ENCODE measurements at places on chromosomes 5 and 9.

DNA sequence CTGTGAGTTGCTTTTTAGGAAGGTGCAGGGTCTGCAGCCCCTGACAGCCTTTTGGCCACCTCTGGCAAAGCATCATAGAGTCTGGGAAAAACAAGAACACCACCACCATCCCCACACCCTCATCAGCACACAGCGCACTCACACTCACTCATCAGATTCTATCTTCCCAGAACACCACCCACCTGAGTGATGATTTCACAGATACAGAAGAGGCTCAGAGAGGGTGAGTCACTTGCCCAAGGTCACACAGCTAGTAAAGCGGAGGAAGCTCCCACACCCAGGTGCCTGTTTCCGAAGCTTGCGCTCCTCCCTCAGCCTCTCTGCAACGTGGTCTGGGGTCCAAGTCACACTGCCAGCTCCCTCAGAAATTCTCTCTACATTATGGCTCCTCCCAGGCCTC is 41.8 kb upstream of the HRH2 start:
- no peak for DNase-seq

DNA sequence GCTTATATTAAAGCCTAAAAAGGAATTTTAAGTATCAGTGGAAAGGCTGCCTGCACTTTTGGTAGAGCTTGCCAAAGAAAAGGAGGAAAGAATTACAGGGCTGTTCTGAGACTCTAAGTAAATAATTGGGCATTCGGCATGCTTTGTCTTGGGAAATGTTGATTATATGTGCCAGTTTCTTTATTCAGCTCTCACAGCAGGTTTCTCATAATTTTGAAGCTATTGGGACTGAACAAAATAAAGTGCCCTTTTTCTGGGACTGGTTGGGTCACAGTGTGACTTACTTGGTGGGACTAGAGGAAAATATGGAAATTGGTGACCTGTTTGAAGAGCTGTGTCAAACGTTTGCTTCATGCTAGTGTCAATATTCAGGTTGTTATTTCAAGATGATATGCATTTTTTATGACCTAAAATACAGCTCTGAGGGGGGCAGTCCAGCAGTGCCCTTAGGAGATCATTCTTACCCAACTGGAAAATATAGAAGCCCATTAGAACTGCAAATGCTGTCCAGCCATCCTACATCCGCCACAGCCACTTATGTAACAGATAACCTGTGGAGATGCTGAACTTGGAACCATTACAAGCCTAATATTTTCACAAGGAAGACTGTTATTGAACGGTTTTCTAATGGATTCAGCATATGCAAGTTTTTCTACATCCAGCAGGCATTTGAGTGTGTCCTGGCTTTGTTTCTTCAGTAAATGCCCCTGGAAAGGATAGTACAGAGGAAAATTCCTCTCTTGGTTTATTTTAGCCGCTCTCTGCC is 122.4 kb downstream of the SNCAIP start:
- no peak for DNase-seq

DNA sequence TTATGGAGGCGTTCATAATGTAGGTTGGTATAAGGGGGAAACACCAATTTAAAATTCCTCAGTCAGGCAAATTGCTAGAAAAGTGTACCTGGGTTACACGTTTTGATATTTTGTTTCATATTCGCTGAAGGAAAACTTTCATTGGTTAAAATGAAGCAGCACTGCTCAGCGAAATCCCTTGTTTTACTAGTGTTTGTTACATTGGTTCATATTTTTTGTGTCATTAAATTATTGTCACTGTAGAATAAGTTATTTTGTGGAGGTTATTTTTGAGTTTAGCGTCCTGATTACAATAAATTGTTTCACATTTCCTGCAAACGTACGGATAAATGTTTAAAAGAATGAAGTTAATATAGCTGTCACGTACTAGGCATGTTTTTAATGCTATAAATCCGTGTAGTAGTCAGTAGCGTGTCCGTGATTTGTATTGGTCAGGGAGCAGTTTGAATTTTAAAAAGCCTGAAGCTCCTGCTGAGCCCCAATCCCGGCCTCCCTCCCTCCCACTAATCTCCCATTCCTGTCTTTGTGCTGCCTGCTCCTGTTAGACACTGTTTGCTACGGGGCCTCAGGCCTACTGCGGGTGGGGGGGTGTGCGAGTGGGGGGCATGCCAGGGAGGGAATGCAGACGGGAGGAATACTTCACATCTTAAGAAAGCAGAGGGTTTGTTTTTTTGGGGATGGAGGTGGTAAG is 2.0 kb downstream of the NIPBL start:
- peak; percentile 61 for DNase-seq

- DNase-seq = peak; percentile 61
Measured at GRCh38 chr9:18405240-18405639, 68.7 kb upstream of the ADAMTSL1 start.

GRCh38 chr5:126801992-126802294 is 25.0 kb downstream of the LMNB1 start:
- DNase-seq = peak; percentile 67

- DNase-seq = no peak
Measured at GRCh38 chr5:179872055-179872827, 13.6 kb upstream of the MRNIP start.

GRCh38 chr9:7394002-7394774 is 405.4 kb downstream of the DMAC1 start:
- no peak for DNase-seq

DNA sequence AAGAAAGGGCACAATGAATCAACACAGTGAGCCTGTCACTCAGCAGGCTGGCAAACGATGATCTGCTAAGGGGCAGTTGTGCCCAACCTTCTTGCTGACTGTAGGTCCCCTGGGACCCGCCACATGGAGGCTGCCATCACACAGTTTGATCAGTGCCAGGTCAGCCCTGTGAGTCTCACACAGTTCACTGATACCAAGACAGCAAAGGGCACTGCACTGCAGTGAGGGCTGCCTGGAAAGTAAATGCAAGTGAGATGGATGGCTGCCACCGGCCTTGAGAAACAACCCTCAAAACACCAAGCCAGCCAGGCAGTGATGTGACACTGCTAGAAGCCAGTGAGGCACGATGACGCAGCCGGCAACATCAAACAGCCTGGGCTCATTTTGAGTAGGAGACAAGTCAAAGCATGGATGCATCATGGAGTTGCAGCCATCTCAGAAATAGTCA is 30.3 kb downstream of the FOXD1 start:
- no peak for DNase-seq

- no peak for DNase-seq
Measured at GRCh38 chr9:72947984-72948465, 4.8 kb downstream of the ALDH1A1 start.

DNA sequence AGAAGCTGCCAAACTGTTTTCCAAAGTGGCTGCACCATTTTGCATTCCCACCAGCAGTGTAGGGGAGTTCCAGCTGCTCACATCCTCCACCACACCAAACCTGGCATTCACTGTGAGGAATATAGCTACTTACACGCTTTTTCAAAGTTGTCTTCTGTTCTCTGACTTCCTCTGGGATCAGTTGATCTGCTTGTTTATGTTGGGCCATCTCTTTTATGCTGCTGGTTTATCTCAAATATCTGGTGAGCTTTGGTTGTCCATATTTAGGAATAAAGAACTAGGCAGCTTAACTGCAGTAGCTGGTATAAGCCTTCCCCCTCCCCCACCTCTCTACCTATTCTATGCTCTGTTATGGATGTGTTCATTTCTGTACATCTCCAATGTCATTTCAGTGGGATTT is 8.5 kb upstream of the ZNF79 start:
- DNase-seq = no peak

DNA sequence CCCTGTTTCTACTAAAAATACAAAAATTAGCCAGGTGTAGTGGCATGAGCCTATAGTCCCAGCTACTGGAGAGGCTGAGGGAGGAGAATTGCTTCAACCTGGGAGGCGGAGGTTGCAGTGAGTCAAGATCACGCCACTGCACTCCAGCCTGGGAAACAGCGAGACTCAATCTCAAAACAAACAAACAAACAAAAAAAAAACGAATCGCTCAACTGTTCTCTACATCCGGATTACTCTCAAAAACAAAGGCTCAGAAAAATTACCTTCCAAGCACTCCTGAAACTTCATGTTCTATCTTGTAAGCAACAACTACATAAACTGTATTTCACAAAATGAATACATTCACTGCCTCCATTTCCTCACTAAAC is 14.0 kb downstream of the UBAP2 start:
- peak; percentile 18 for DNase-seq

GRCh38 chr5:148739023-148739422 is 84.7 kb upstream of the HTR4 start:
- DNase-seq = no peak

DNA sequence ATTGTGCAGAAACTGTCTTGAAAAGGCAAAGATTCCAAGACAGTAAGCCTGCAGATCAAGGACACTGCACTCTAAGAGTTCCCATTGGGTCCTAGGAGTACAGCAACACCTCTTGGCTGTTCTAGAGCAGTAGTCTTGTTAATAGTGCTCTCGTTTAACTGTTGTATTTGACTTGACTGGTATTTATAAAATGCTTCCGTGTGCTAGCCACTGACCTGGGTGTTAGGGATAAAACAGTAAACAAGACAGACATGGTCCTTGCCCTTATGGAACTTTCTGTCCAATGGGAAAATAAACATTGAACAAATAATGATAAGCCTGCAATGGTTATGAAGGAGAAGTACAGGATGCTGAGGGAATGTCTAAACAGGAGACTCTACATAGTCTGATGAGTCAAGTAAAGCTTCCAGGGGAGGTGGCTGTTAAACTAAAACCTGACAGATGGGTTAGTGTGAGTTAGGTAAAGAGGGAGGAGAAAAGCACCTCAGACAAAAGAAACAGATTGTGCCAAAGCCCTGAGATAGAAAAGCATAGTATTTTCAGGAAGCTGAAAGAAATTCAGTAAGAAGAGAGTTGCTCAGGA is 33.3 kb downstream of the TDRD7 start:
- DNase-seq = no peak

- no peak for DNase-seq
Measured at GRCh38 chr9:119003882-119004617, 365.2 kb downstream of the BRINP1 start.

DNA sequence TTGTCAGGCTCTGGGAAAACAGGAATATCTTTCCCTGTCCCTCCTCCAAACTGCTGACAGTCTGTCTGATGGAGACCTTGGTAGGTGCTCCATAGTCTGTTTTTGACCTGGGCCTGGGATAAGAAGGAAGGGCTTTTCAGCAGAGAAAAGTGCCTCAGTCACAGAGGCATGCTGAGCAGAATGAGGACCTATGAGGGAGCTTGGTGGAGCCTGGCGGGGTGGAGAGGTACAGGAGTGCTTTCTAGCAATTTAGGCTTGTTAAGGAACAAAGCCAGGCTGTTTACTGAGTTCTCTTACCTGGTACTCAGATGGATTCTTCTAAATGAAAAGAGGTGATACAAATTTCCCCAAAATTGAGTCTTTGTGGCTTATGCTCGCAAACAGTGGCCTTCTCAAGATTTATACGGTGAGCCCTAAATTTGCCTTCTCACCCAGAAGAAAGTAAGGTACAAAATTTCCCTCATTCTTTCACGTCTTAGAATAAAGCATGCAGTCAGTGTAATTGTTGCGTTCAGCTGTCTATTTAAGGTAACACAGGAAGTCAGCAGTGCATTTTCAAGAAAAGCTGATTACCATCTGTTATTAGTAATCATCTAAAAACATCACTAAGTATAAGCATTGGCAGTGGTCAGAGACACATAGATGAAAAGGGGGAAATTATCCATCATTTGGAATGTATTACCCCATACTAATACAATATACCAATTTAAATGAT is 28.6 kb upstream of the IL13 start:
- no peak for DNase-seq

GRCh38 chr9:126498331-126498730 is 115.4 kb upstream of the LMX1B start:
- DNase-seq = no peak

GRCh38 chr5:53161876-53162275 is 52.3 kb upstream of the MOCS2 start:
- peak; percentile 1 for DNase-seq

DNA sequence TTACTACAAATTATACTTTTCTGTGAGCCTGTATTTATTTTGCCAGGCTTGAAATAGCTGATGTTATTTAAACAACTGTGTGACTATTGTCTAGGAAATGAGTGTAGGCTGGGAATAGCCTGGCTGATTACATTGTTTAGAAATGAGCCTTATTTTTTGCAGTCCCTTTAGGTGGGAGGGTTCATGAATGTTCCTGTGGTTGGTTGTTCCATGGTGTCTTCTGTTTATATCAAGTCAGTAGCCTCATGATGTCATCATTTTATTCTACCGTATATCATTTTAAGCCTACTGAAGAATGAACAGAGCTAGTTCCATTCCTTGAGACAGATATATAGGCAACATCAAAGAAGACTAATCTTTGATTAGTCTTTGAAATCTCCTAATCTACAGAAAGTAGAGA is 53.1 kb downstream of the MAP1B start:
- DNase-seq = no peak

DNA sequence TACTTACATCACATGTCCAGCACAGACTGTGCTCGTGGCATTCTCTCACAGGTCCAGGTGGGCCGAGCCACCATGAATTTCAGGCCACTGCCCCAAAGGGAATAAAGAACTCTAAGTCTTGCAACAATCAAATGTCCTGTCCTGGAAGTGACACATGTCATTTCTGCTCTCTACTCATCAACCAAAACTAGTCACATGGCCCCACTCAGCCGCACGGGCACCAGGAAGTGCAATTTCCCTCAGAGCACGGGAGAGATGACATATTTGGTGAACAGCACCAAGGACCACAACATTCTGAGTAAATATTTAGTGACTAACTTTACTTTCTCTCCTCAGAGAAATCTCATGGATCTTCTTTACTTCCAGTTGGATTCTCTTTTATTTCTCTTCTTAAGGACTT is 131.1 kb upstream of the TUT7 start:
- DNase-seq = no peak

DNA sequence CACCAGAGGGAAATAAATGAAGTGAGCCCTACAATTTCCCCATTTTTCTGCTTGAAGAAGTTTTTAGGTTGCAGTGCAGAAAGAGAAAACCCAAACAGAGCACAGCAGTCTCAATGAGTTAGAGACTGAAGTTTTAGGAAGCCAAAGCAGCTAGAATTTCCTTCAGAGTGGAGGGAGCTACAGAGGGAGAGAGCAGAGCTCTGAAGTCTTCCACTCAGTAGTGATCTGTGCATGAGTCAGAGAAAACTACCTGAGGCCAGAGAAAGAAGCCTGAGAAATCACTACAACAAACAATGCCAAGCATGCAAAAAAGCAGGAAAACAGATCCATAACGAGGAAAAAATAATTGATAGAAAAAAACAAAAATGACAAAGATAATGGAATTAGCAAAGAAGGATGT is 17.9 kb upstream of the NDUFB6 start:
- DNase-seq = peak; percentile 68

DNA sequence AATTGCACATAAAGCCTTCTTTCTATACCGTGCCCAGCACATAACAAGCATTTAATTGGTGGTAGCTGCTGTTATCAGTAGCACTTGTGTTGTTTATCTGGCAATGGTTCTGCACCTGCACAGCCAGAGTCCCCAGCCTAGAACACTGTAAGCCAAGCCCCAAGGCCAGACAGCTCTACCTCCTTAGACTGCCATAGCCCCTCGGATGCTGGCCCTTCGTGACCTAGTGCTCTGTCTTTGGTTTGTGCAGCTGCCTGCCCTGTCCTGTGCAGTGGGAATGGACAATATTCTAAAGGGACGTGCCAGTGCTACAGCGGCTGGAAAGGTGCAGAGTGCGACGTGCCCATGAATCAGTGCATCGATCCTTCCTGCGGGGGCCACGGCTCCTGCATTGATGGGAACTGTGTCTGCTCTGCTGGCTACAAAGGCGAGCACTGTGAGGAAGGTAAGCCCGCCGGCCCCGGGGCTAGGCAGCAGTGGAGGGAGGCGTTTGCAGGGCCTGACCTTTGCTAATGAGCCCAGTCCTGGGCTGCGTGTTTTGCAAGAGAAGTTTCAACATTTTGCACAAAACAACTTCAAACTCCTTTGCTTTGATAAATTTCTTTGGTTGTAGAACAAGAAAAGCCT is 173.3 kb upstream of the WWC1 start:
- DNase-seq = no peak

Measured in MCF 10A (cell line).